ENCODE measurements at places on chromosomes 2 and 18. TPM values are rescaled to one million over a fixed set of nuclear protein-coding genes. Genes with fewer than 3 reads are reported as not detected.
A peak's percentile ranks its signal among the peaks of the same experiment; 100 is the strongest.

- H3K27me3 ChIP-seq: no peaks in the 10 kb centered on the region
- no peaks in the 10 kb centered on the region for H3K36me3 ChIP-seq
- H3K4me3 ChIP-seq: no peak overlapping the region
- H3K4me1 ChIP-seq: no peaks in the 10 kb centered on the region
- no peak for DNase-seq
These were observed 936.0 kb downstream of the CNTNAP5 start for GRCh38 chr2:124961132-124961531.

GPR155 gene
- total RNA-seq: 3.4 TPM

DNA sequence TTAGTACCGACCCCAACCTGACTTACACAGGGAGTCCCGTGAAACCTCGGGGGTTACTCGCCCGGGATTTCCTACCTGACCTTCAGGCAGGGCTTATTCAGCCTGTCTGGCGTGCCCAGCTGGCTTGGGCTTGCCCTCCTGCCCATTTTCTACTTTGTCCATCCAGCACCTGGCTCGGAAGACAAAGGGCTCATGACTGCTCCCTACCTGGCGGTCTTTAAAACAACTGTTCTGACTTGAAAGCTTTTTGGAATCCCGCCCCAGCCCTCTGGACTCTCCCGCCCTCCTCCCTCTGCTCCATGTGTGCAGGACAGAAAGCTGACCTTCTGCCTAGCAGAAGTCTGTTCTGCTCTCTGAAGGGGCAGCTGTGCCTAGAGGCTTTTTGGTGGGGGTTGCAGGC lies 43.1 kb downstream of the ACKR3 start:
- H3K4me3 ChIP-seq: no peak overlapping the region
- H3K4me1 ChIP-seq: peaks cover 24% of the 10 kb centered on the region
- H3K27me3 ChIP-seq: peaks cover 16% of the 10 kb centered on the region
- no peak overlapping the region for H3K27ac ChIP-seq
- H3K36me3 ChIP-seq: no peaks in the 10 kb centered on the region

DNA sequence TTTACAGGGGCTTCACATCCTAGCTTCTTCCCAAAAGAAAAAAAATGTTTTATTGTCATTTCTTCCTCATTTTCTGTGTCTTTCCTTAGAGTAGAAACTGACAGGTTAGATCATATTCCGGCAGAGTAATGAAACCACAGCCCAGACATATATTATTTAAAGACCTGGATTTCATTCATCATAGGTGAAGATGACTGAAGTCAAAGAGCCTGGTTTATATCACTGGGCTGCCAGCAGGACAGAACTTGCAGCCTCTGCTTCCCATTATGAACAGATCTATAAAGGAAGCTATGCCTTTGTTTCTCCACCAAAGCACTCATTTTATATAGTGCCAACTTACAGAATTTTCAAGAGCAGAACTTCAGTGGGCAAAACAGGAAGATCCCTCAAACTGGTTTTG lies 137.9 kb downstream of the METTL4 start:
- H3K4me1 ChIP-seq: no peaks in the 10 kb centered on the region
- no peak overlapping the region for H3K4me3 ChIP-seq
- H3K36me3 ChIP-seq: no peaks in the 10 kb centered on the region
- DNase-seq: no peak

DNA sequence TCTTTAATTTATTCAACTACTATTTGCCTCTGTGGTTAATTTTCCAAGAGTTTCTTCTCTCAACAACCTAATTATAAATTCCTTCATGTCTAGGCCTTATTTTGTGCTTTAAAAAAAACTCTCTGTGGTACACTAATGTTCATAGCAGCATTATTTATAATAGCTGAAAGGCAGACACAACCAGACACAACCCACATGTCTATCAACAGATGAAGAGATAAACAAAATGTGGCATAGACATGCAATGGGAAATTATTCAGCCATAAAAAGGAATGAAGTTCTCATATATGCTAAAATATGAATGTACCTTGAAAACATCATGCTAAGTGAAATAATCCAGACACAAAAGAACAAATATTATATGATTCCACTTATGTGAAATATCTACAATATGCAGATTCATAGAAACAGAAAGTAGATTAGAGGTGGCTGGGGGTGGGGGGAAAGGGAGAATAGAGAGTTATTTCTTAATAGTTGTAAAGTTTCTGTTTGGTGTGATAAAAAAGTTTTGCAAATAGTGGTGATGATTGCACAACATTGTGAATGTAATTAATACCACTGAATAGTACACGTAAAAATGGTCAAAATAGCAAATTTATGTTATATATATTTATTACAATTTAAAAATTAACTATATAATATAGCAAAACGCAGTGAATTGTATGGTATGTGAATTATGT lies 28.1 kb upstream of the RASGRP3 start:
- no peaks in the 10 kb centered on the region for H3K27me3 ChIP-seq
- H3K36me3 ChIP-seq: no peaks in the 10 kb centered on the region
- no peak for DNase-seq
- no peaks in the 10 kb centered on the region for H3K4me1 ChIP-seq
- no peak overlapping the region for H3K4me3 ChIP-seq

GRCh38 chr2:81194176-81194575 lies 889.6 kb upstream of the LRRTM1 start:
- no peaks in the 10 kb centered on the region for H3K4me1 ChIP-seq
- no peak overlapping the region for H3K4me3 ChIP-seq
- no peak overlapping the region for H3K27ac ChIP-seq
- H3K27me3 ChIP-seq: no peaks in the 10 kb centered on the region

GRCh38 chr2:217799563-217800432 lies 203.0 kb downstream of the TNS1 start:
- H3K4me3 ChIP-seq: no peak overlapping the region
- DNase-seq: no peak
- no peaks in the 10 kb centered on the region for H3K27me3 ChIP-seq
- H3K4me1 ChIP-seq: no peaks in the 10 kb centered on the region

CXCR1 gene
- total RNA-seq: not detected

PAIP2B gene
- total RNA-seq: under 0.01 TPM

DNA sequence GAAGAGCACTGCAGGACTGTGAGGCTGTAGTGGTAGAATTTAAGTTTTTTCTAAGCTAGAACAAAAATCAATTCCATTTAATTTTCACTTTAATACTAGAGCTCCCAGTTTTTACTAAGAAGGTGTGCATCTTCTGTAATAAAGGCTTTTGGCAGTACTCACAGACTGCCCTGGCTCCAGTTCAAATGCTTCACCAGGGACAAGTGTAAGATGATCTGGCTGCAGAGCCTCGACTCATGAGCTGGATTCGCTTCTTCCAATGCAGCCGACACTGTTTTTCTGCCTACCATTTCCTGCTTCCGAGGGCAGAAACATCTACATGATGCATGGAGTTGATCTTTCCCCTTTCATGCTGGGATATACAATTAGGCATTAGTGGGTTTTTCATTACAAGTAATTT lies 87.0 kb downstream of the FARSB start:
- H3K4me3 ChIP-seq: no peak overlapping the region
- no peaks in the 10 kb centered on the region for H3K27me3 ChIP-seq
- H3K36me3 ChIP-seq: peaks cover 7% of the 10 kb centered on the region
- H3K27ac ChIP-seq: no peak overlapping the region
- DNase-seq: peak; percentile 62

- peak overlapping the region; percentile 13 for H3K27ac ChIP-seq
- no peak overlapping the region for H3K4me3 ChIP-seq
- H3K27me3 ChIP-seq: no peaks in the 10 kb centered on the region
- H3K36me3 ChIP-seq: no peaks in the 10 kb centered on the region
- DNase-seq: peak; percentile 62
- H3K4me1 ChIP-seq: peaks cover 16% of the 10 kb centered on the region
These were observed 77.8 kb downstream of the CHRNA1 start for GRCh38 chr2:174686430-174686829.

GKN2 gene
- total RNA-seq: not detected
